CD4-positive, alpha-beta T cell treated with Interferon gamma for 1 hour (primary cell): ENCODE measurements at places on chromosomes 7 and 10.

GRCh38 chr7:74006032-74006431, 21.9 kb upstream of the ELN start:
- DNase-seq = no peak

- no peak for DNase-seq
Observed at GRCh38 chr7:35037211-35037525, at the start of gene DPY19L1. DPY19L1 (minus strand) TSS chr7:35037485; CDS start chr7:35037394, 91 bp downstream.

DNA sequence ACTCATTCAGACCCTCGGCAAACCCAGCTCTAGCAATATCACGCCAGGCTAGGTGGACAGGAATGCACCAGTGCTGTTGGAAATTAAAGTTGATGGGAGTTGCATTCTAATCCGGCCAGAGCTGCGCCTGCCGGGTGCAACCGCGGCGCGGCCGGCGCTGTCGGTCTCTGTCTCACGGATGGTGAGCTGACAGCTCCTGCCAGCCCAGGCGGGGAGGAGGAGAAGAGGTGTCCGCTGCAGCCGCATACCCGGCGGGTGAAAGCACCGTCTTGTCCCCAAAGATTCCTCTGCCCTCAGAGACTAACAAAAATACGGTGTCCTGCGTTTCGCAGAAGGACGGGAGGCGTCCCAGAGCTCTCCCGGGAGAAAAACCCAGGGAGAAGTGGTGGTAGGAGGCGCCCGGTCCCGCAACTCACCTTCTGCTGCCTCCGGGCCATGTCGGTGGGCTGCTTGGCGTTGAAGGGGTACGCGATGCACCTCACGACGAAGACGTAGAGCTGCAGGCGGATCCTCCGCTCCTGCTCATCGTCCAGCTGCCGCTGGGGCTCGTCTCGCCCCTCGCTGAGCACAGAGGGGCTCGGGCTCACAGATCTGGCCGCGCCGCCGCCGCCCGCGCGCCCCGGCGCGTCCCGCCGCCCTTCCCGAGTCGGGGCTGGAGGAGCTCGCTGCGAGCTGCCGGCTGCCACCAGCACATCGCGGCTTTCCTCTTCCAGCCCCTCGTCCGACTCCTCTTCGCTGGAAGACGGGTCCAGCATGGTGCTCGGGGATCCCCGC, 490 bp downstream of the CADPS2 start:
- DNase-seq = no peak

DNA sequence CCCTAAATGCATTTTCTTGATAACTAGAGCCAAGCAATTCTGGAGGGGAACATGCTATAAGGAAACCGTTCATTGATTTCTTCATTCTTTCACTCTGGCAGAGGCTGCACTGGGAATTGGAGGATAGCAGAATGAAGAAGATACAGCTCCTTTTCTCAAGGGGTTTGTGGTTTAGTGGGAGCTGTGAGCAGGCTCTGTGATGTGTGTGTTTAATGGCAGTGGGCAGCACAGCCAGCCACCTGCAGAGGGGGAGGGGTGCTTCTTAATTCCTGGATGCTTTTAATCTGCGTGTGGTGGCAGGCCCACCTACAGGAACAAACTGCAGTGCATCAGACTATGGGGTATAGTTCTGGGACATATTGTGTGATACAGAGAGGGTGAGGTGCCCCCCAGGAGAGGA, 31.9 kb downstream of the RPS24 start:
- no peak for DNase-seq

DNA sequence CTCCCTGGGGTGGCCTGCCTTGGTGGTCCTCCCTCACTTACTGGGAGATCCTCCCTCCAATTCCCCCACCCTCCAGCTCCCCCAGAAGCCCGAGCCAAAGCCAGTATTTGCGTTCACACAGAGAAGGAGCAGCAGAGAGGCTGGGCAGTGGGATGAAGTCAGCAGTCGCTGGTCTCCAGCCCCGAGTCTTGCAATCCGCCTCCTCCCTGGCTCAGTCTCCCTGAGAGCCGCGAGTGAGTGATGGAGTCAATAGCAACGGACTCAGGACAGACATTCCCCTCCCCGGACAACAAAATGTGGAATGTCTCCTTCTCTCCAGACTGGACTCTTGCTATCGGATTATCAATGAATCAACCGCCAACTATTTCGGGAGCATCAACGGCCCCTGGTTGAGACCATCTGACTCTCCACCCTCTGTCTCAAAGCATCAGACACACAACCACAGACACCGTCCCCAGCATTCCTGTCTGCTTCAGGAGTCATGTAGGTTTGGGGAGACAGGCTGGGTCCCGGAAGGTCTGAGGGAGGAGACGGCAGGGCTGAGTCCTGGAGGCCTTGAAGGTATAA, 178.4 kb downstream of the SH3PXD2A start:
- no peak for DNase-seq

- DNase-seq = no peak
Observed at GRCh38 chr10:70619271-70620019, 16.9 kb upstream of the PRF1 start.

GRCh38 chr7:93228302-93228701, 2.0 kb upstream of the HEPACAM2 start:
- no peak for DNase-seq

DNA sequence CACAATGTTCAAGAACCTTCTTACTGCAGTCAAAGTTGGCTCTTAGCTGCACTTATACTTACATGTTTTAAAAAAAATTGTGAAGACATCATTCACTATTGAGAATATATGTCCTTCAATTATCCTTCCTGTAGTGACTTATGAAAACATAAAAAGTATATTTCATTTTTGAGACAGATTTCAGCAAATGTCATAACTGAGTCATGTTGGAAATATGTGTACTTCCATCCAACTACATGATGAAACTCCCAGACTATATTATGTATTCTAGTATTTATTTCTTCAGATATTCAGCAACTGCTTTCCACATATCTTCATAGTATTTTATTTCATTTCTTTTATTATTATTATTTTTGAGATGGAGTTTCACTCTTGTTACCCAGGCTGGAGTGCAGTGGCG, 160.2 kb downstream of the ARHGAP12 start:
- DNase-seq = no peak

DNA sequence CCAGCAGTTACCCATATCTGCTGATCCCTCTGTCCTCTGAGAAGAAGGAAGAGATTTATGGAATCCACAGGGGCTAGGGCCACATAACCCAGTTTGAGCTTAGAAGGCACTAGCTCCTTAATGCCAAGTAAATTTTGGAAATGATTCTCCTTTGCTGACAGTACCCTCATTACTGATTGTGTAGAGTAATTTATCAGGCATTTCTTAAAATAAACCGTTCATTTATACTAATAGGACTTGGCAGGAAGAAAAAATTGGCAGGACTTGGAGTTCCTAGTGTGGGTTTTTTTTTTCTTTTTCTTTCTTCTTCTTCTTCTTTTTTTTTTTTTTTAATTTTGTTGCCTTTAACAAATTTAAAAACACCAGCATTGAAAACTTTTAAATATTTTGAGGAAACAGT, 645.7 kb downstream of the SUGCT start:
- no peak for DNase-seq

DNA sequence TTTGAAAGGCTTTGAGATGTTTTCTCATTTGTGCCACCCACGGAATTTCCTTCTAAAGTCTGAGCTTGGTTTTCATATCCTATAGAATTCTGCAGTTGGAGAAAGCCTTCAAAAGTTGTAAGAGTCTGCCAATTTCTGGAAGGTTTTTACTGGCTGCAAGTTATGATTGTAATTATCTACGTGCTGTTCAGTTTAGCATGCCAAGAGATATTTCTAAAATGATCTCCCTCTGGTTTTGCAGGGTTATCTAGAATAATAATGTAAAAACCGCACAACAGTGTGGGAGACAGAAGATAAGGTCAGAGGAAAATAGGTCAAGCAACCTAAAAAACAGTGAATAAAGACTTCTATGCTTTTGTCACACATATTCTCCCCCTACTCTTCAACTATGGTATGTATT, 69.3 kb downstream of the MTERF1 start:
- no peak for DNase-seq

- no peak for DNase-seq
Observed at GRCh38 chr10:126455766-126456405, 67.6 kb upstream of the ADAM12 start.

DNA sequence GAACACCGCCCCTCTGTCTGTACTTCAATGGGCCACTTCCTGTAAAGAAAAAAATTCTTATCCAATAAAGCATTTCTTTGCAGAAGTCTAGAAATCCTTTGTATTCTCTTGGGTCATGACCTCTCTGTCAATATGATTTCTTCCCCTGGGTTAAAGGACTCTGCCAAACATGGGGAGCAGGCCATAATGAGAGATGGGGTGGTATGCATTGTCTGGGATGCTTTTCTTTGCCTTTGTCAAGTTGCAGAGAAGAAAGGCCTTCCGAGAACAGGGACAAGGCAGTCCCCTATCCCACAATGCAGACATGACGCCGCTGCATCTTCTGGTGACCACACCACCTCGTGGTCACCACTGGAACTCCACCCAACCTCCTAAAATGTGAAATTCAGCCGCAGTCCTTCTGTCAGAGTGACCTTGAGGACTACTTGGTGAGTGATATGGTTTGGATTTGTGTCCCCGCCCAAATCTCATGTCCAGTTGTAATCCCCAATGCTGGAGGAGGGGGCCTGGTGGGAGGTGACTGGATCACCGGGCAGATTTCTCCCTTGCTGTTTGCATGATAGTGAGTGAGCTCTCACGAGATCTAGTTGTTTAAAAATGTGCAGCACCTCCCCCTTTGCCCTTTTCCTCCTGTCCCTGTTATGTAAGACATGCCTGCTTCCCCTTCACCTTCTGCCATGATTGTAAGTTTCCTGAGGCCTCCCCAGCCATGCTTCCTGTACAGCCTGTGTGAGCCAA, 15.2 kb upstream of the FRMPD2 start:
- DNase-seq = peak; percentile 27
